ENCODE measurements at places on chromosomes 7 and 10. TPM values are rescaled to one million over a fixed set of nuclear protein-coding genes. Genes with fewer than 3 reads are reported as not detected.

Gene SDK1
- total RNA-seq: 7.3 TPM

- DNase-seq: no peak
These were observed 143.4 kb downstream of the TCF7L2 start for GRCh38 chr10:113093188-113094113.

DNA sequence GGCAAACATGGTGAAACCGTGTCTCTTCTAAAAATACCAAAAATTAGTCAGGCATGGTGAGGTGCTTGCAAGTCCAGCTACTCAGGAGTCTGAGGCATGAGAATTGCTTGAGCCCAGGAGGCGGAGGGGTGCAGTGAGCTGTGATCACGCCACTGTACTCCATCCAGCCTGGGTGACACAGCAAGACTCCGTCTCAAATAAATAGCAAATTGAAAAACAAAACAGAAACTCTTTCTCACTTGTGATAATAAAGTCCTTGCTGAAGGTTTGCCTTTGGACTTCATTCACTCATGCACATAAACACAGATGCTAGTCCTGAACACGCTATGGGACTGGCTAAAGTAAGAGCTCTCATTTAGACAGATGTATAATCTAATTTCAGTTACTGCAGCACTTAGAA is 37.6 kb downstream of the ANK3 start:
- DNase-seq: no peak

DNA sequence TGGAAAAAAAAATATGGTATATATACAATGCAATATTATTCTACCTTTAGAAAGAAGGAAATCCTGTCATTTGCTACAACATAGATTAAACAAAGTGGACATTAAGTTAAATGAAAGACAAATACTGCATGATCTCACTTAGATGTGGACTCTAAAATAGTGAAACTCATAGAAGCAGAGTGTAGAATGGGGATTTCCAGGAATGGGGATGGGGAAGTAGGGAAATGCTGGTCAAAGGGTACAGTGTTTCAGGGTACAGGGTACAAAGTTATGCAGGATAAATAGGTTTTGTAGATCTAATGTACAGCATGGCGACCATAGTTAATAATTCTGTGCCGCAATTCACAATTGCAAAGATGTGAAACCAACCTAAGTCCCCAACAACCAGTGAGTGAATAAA is 385.5 kb downstream of the SFMBT2 start:
- DNase-seq: no peak

- no peak for DNase-seq
These were observed 39.3 kb downstream of the FAS start for GRCh38 chr10:89029785-89030437.

Measured in H1 (cell line).